NCI-H526 (cell line): ENCODE measurements at places on chromosomes 3 and 15.
A peak's percentile ranks its signal among the peaks of the same experiment; 100 is the strongest.

DNA sequence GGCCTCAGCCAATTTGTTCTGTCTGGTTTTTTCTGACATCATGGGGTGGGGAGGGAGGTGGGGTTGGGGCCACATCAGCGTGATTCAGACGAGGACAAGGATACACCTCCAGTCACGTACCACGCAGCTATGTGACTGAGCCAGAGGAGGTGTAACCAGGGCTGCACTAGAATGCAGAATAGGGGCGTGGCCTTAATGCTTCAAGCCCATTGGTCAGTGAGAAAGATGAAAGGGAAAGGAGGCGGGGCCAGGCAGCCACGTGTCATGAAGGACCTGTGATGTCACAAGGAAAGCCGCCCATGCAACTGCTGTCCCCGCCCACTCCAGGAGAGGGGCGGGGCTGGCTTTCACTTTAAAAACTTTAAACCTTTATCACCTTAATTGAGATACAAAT, at the start of gene GOLGA6L2:
TSS of gene GOLGA6L2 (minus strand) at position 137 of the 394 bp plus-strand sequence. CDS start at position 75, 62 bp downstream.
- peak; percentile 9 for DNase-seq

DNA sequence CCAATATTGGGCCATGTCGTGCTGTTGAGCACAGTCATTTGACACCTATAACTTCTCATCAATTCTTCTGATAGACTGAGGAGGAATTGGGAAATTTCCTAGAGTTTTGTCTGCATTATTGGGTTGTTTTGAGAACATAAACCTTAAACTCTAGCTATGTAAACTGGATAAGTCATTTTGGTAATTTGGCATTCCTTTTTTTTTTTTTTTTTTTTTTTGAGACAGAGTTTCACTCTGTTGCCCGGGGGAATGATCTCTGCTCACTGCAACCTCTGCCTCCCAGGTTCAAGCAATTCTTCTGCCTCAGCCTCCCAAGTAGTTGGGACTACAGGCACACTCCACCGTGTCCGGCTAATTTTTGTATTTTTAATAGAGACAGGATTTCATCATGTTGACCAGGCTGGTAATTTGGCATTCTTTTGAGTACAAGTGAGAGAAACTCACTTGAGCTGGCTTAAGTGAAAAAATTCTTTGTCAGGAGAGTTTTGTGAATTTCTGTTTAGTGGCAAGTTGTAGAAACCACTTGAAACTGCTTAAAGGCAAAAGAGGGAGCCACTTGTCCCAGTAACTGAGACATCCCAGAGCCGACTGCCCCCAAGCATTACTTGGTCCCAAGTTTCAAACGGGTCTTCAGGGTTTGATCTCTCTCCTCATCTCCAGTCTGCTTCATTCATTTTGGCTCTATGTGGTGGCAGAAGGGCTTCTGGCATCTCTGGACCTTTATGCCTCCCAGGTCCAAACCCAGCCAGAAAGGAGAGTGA, 34.9 kb downstream of the FLNB start:
- no peak for DNase-seq

- DNase-seq: no peak
Measured at GRCh38 chr3:106157411-106157810, 288.6 kb upstream of the CBLB start.

- peak; percentile 37 for DNase-seq
Measured at GRCh38 chr3:177777699-177778098, 580.4 kb upstream of the TBL1XR1 start.

- DNase-seq: no peak
Measured at GRCh38 chr3:24370352-24371090, 124.1 kb downstream of the THRB start.

DNA sequence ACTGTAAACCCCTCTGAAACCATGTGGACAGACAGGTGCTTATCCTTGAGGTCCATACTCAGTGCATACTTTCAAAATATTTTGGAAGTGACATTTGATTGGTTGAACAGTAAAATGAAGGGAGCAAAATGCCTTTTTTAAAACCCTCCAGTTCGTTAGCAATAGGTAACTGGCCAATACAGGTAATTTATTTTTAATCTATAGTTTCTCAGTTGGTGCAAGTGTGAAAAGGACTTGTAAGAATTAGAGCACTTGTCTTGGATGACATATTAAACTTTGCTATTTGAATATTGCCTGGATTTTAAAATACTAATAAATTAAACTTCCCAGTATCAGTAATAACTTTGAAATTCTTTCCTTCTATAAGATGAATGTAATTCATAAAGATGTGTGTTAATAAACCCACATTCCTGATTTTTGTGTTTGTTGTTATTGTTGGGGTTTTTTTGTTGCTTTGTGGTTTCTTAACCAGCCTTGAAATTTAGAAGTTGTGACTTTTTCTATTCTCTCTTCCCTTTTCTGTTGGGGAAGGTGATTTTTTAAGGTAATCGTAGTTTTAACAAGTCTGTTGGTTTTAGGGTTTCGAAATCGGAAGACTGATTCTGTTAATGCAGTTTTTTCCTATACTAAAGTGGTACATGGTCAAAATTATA, 90.0 kb downstream of the STT3B start:
- no peak for DNase-seq

DNA sequence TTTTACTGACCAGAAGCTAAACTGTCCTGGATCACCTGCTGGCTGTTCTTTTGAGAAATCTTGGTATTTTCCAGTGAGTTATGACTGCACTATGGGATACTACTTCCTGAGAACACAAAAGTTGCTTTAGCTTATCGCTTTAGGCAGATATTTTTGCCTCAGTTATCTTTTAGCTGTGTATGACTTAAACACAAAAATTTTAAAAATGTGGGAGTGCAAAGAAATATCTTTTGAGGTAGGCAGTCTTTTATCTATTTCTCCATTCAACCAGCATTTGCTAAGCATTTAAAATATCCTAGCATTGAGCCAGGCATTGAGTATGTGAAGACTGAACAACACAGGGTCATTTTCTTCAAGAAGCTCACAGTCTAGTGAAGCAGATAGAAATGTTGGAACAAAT, 981.9 kb downstream of the FHIT start:
- no peak for DNase-seq

DNA sequence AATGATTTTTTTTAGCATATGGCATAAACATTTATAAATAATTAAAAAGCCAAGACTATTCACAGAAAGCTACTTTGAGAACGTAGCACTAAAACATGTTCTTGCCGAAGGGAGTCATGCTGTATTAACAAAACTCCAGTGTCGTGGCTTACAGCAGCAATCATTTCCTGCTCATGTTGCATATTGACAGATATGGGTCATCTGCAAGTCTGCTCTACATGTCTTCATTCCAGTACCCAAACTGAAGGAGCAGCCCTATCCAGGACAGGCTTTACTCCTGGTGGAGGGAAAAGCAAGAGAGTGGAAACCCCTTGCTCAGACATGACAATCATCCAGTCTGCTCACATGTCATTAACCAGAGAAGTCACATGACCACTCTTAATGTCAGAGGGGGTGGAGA, 87.6 kb downstream of the NEK11 start:
- DNase-seq: no peak

GRCh38 chr15:98853161-98853560, 154.4 kb downstream of the PGPEP1L start:
- DNase-seq: peak; percentile 90

- no peak for DNase-seq
Measured at GRCh38 chr3:159734681-159735080, 254.0 kb upstream of the IL12A start.

- DNase-seq: peak; percentile 51
Measured at GRCh38 chr3:123071146-123071545, 4.3 kb downstream of the PDIA5 start.

DNA sequence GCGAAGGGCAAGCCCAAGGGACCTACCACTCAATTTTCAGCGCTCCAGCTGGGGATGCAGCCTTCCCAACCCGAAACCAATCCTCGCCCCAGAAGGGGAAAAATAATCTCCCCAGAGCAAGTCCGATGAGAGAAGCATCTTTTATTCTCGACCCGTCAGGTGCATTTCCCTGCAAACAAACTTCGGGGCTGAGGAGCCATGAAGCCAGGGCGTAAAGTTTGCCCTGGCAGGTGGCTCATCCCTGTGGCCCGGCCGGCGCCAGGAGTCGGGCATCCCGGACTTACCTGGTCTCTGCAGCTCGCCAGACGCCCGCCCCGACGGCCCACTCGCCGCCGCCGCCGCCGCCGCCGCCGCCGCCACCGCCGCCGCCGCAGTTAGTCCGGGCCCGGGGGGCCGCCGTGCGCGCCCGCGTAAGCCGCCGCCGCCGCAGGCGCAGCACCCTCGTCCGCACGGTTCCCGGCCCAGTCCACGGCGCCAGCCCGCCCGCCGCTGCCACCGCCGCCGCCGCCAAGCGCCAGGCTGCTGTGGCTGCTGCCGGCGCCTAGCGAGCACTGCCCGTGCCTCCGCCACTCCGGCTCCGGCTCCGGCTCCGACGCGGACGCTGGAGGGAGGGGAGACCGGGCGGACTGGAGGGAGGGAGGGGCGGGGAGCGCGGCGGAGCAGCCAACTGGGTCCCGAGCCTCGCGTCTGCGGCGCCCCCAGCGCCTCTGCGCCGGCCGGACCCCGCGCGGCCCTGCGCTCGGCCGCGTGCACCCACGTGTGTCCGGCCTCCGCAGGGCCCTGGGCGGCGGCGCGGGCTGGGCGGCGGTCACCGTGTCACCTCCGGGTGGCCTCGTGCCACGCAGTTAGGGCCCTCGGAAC, at the start of gene CNTN3:
TSS of gene CNTN3 (minus strand) at position 553 of the 861 bp plus-strand sequence. CDS start 93,547 bp downstream, outside the sequence.
- no peak for DNase-seq

- DNase-seq: no peak
Measured at GRCh38 chr3:133857767-133858166, 37.9 kb downstream of the RAB6B start.

DNA sequence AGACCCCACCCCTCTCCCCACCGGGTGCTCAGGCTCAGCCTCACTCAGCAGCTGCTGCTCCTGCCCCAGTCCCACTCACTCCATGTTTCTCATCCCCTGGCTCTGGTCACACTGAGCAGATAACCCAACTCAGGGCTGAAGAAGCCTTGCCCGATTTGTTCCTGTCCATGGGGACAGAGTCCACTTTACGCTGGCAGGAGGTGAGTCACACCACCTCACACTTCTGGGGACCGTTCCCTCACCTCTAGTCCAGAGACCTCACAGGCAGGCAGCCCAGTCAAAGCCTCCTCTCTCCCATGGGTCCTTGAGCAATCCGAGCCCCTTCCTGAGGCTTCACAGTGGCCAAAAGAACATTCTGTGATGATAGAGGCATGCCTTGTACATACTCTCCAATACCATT, 1.4 kb downstream of the CIDEC start:
- no peak for DNase-seq

- DNase-seq: peak; percentile 54
Measured at GRCh38 chr15:90902040-90902839, 862 bp upstream of the MAN2A2 start.

- no peak for DNase-seq
Measured at GRCh38 chr15:80569656-80570055, 125.5 kb upstream of the ABHD17C start.

DNA sequence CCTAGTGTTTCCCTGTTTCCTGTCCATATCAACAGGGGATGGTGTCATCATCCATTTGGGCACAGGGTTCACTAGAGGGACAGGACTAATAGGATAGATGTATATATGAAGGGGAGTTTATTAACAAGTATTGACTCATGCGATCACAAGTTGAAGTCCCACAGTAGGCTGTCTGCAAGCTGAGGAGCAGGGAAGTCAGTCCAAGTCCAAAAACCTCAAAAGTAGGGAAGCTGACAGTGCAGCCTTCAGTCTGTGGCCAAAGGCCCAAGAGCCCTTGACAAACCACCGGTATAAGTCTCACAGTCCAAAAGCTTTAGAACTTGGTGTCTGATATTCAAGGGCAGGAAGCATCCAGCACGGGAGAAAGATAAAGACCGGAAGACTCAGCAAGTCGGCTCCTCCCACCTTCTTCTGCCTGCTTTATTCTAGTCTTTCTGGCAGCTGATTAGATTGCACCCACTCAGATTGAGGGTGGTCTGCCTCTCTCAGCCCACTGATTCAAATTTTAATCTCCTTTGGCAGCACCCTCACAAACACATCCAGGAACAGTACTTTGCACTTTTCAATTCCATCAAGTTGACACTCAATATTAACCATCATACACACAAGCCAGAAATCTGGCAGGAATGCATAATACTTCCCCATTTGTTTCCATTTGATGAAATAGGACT, 43.4 kb downstream of the CD200 start:
- DNase-seq: no peak

DNA sequence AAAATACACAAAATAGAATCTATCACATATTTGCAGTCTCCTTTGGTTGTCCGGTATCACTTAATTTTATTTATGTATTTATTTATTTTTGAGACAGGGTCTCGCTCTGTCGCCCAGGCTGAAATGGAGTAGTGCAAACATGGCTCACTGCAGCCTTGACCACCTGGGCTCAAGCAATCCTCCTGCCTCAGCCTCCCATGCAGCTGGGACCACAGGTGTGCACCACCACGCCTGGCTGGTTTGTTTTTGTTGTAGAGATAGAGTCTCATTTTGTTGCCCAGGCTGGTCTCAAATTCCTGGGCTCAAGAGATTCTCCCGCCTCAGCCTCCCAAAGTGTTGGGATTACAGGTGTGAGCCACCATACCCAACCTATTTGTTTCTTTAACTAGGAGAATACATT, 33.9 kb downstream of the DENND4A start:
- DNase-seq: no peak

DNA sequence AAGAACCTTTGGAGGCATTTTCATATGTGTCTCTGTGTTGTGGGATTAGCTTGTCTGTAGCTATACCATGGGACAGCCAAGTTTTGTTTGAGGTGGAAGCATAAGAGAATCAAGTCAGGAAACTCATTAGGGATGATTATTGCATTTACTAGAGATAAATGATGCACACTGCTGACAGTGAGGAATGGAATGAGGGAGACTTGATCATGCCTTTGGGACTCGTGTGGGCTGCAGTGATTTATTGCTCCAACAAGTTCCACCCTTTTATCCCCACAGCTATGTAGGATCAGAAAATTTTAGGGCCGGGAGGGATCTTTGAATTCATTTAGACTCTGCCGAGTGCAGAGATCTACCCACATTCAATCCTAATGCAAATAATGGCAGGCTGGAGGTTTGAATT, 16.3 kb downstream of the ZNF385D start:
- no peak for DNase-seq

- no peak for DNase-seq
Measured at GRCh38 chr3:100615684-100616083, 6.3 kb downstream of the ADGRG7 start.

DNA sequence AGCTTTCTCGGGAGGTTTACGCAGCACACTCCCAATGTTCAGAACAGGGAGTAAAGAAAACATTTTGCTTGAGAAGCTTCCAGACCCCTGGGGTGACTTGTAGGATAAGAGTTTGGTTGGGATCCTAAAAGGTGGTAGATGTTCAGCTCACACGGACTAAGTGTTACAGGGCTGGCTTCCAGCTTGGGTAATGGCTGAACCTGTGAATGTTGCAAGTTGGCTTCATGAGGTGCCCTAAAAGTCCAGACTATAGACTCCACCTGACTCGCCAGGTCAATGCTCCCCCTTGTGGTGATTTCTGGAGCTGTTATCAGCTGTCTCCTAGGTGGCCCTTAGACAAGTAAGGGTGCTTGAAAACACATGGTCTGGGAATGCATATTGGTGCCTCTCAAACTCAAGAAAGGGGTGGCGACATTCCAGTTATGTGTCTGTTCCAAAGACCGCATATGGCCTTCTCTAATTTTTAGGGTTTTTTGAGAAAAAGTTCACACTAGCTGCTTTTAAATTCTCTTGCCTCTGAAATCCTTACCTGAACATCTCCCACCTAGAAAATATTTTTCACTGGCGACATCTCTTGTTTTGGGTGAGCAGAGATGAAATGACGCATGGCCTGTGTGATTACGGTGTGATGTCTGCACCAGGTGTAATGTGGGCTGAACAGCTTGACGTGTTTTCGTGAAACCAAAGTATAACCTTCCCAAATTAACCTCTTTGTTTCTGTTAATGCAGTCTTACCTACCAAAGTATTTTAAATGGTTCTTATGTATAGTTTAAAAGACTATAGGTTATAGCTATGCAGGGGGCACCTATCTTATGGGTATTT, 175.7 kb upstream of the KBTBD8 start:
- peak; percentile 28 for DNase-seq
